Activated T-cell treated with anti-CD3 and anti-CD28 coated beads, Interleukin-2, amount 50 U/mL, for 24 hours (primary cell): ENCODE measurements at places on chromosomes 7 and 10.
A peak's percentile ranks its signal among the peaks of the same experiment; 100 is the strongest.

GRCh38 chr10:133110609-133111275 lies 23.0 kb downstream of the ADGRA1 start:
- no peak for DNase-seq

DNA sequence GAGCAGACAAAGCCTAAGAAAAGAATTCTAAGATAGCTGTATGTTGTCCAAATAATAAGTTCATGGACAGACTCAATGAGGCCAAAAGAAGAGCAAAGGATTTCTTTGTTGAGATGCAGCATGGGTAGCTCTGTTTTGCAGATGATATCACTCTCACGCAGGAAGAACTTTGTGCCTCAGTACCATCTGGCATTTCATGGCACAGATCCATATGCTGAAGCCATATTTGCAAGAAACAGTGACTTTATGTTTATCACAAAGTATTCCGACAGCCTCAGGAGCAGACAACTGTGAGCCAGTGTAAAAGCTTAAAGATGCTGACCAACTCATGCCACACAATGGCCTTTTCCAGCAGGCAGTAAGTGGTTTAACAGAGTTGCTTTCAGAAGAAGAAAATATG lies 45.5 kb upstream of the RNF148 start:
- DNase-seq, result no peak

- no peak for DNase-seq
These were observed 91.8 kb downstream of the RNLS start for GRCh38 chr10:88491314-88491713.

DNA sequence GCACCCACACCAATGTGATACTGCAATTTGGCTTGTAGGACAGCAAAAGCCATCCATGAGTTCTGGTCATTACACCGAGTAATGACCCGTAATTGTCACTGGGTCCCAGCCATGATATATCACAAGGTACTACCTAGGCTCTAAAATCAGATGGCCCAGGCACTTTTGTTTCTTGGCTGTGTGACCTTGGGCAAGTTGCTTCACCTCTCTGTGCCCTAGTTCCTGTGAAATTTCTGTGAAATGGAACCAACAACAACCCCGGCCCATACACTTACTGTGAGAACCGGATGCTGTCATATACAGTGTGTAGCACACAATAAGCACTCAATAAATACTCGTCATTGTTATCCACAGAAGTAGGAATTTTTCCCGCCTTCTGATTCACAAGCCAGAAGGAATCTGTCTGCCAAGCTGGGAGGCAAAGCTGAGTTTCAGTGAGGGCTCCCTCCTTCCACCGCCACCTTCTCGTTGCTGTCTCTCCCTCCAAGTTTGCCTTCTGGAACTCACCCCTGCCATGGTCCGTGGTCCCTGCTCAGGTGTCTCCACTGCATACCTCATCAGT lies 6.4 kb upstream of the CYTH3 start:
- DNase-seq, result no peak

GRCh38 chr10:2729197-2729596 lies 338.2 kb upstream of the PFKP start:
- no peak for DNase-seq

DNA sequence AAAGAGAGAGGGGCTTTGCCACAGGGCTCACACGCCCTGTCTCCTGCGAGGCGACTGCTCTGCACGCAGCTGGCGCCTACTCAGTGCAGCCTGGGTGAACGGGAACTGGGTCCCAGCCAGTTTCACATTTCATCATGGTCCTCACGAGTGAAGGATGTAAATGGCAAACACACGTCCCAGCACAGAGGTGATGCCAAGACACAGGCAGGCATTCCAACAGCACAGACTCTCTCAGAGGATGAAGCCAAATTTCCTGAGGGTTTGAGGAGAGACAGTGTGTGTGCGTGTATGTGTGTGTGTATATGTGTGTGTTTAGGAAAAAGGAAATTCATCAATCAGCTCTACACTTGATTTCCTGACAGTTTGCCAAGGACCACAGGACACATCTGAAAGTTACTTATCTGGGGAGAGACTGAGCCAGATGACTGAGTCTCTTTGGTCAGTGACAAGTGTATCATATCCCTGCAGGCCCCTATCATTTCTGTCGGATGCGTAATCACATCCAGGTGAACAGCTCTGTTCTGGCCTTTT lies 53.9 kb downstream of the CHST15 start:
- DNase-seq, result no peak

DNA sequence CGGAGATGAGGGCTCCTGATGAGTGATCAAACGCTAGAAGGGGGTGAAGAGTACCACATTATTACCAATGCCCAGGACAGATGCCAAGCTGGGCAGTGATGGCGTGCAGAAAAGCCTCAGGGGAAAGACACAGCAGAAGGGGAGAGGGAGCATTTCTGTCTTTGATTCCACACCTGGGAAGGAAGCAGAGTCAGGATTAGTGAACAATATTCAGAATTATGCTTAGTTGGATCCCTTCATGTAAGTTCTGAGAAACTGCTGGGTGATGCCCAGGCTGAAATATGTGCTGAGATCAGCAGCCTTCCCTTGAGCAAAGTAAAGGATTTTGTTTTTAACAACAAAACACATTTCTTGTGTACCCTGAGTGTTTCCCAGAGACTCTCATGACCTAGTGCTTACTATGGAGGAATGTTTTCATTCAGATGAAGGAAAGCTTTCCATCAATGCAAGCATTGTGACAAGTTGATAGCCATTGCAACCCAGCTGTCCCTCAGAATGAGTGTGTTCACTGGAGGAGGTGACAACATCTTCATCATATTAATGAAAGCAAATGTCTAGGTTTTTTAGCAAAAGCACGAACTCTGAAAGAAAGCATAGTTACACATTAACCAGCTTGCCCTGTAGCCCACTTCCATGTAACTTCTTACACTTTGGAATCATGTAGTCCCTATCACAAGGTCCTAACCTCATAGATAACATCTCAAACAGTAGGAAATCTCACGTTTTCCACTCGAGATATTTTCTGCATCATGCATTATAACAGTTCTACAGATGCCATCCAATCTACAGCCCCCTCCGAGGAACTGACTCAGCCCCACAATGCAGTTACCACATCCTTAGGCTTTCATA lies 23.8 kb upstream of the AKR1C1 start:
- DNase-seq, result no peak

DNA sequence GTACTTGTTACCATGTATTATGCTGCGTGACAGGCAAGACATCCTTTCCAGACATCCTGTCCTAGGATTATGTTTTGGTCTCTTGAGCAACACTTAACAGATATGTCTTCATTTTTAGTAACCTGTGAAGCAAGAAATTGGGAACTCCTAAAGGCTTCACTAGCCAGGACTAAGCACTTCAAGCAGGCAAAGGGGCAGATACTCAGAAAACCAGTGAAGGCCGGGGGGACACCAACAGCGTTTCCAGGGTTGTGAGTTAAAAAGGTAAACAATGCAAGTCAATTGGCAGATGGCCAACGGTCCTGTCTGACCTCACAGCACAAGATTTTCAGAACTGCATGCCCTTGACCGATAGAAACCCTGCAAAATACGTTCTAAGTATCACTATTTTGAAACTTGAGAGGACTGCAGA lies 77.6 kb upstream of the SFMBT2 start:
- no peak for DNase-seq

GRCh38 chr10:34994565-34995142 lies 95.5 kb downstream of the CUL2 start:
- DNase-seq, result peak; percentile 69

GRCh38 chr10:20809631-20810030 lies 87.5 kb downstream of the NEBL start:
- DNase-seq, result no peak

- no peak for DNase-seq
These were observed 138.2 kb downstream of the RPS24 start for GRCh38 chr10:78171633-78172400.

- no peak for DNase-seq
These were observed 45.4 kb downstream of the FBXW4 start for GRCh38 chr10:101649525-101650085.

GRCh38 chr7:74343281-74344131 lies 54.3 kb downstream of the CLIP2 start:
- DNase-seq, result no peak

DNA sequence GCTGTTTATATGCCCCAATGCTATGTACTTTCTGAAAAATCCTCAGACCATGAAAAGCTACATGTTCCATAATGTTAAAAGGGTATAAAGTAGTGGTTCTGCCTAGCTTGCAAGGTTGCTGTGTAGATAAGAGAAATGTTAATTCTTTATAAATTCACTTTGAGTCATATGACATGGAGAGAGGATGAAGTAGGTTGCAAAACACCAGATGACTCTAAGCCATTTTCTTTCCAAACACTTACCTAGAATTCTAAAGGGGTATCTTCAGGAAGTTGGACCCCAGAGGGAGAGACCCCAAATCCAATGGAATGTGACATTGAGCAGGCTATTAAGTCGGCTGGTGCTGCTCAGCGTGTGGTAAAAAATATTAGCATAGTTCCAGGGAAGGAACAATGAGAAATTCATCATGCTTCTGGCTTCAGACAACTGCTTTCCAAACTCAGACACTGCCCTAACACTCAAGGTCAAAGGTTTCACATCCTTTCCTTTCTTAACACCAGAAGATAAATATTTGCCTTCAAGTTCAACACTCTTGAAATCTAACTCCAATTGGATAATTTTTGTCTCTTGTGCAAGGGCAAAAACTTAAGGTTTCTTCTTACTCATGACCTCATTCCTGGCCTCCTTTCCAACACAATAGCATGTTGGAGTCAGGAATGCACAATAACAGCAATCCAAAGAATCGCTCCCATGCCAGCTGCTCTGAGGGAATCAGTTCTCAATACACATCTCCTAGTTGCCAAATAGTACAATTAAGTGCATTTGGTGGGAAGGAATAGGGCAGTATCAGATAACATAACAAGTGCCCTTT lies 100.7 kb upstream of the AFAP1L2 start:
- no peak for DNase-seq

- DNase-seq, result no peak
These were observed 123.6 kb downstream of the RNF216 start for GRCh38 chr7:5657901-5658300.

DNA sequence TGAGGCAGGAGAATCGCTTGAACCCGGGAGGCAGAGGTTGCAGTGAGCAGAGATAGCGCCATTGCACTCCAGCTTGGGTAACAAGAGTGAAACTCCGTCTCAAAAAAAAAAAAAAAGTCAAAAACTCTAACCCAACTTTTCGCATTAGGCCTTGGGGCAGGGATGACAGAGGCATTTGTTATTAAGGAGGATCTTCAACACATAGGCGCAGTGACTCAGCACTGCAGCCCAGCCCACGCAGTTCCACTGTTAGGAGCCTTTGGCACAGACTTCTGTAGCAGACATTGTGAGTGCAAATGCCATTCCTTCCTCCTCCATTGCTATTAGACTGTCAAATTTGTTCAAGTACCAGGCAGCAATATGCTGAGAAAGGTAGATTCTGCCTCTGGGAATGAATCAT lies 43.1 kb upstream of the KLHL7 start:
- DNase-seq, result no peak

DNA sequence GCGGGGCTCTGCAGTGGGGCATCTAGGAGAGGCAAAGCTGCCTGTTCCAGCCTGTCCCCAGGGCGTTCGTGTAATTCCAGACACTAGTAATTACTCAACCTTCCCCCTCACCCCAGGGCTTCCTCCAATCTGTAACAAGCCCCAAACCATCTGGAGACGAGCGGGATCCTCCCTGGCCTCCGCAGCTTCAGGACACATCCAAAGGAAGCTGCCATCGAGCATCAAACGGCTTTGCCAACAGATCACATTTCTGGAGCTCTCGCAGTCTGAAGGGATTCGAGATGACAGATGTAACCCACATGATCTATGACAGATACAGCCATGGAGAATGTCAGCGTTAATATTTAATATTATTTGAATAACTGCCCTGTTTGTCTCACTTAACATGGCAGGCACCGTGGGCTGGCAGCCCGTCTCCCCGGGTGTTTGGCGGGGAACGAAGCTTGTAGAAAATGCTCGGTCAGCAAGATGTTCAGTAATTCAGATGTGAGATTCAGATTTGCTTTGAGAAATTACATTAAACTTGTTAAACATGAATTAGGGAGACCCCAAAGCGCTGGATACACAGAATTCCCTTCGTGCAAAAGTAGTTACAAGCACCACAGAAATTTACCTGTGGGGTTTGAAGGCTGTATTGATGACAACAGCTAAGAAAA lies 108.5 kb upstream of the C7orf33 start:
- DNase-seq, result no peak

GRCh38 chr7:137870078-137870477 lies 23.3 kb upstream of the DGKI start:
- no peak for DNase-seq

DNA sequence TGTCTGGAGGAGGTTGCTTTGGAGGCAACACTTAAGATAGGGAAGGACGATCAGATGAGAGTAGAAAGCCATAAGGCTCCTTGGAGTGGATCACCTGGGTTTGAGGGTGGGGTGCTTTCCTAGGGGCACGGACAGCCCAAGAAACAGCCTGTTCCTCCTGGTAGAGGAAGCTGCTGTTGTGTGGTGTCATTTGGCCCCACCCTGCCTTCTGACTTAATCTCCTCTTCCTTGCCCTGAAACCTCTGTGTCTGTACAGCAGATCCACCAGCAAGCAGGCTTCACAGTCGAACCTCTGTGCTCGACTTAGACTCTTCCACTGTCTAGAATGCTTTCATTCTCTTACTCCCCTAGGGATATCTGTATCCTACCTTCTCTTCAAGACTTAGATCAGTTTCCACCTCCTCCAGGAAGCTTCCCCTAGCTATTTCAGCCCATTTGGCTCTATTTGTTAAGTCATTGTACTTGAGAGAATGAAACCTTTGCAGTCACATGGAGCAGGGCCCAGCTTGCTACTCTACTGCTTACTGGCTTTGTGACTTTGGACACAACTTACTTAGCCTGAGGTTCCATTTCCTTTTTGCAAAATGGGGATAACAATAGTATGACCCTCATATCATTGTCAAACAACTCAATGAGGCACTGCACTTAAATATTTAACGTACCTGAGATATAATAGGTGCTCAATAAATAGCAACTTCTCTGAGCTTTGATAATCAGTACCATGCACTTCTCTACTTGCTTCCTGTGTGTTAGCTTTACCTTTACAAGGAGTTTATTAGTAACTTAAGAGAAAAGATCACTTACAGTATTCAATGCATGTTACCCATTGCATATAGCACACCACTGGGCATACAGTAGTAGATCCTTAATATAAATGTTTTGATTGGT lies 5.0 kb downstream of the MXI1 start:
- DNase-seq, result peak; percentile 58

- no peak for DNase-seq
These were observed 176.4 kb downstream of the GATA3 start for GRCh38 chr10:8230902-8231301.

DNA sequence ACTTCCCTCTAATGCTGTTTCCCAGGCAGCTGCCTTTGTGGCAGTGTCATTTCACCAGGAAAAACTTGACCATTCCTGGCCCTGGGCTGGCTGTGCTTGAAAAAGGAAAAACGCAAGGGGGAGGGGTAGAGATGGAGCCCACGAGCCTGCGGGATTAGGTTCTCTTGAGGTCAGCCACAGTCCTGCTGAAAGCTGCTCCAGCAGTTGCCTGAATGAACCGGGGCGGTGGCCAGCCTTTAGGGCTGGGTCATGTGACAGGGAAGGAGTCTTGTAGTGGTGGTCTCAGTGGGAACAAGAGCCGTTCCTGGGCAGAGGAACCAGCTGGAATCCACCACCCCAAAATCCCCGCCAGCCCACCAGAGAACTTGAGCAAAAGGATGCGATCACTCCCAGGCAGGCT lies 51.2 kb upstream of the LRRC4 start:
- DNase-seq, result no peak

GRCh38 chr10:534047-534566 lies 155.4 kb downstream of the DIP2C start:
- no peak for DNase-seq

GRCh38 chr10:77188521-77188920 lies 449.1 kb downstream of the KCNMA1 start:
- no peak for DNase-seq

- DNase-seq, result peak; percentile 17
These were observed 120.8 kb downstream of the PTPN20 start for GRCh38 chr10:47031901-47032465.
